Keratinocyte (primary cell): ENCODE measurements at places on chromosomes 16 and 17.
A peak's percentile ranks its signal among the peaks of the same experiment; 100 is the strongest.

GRCh38 chr17:81952792-81953228, 5.8 kb upstream of the MYADML2 start:
- DNase-seq, result no peak

GRCh38 chr16:8631818-8632465, 10.4 kb downstream of the METTL22 start:
- DNase-seq, result no peak

DNA sequence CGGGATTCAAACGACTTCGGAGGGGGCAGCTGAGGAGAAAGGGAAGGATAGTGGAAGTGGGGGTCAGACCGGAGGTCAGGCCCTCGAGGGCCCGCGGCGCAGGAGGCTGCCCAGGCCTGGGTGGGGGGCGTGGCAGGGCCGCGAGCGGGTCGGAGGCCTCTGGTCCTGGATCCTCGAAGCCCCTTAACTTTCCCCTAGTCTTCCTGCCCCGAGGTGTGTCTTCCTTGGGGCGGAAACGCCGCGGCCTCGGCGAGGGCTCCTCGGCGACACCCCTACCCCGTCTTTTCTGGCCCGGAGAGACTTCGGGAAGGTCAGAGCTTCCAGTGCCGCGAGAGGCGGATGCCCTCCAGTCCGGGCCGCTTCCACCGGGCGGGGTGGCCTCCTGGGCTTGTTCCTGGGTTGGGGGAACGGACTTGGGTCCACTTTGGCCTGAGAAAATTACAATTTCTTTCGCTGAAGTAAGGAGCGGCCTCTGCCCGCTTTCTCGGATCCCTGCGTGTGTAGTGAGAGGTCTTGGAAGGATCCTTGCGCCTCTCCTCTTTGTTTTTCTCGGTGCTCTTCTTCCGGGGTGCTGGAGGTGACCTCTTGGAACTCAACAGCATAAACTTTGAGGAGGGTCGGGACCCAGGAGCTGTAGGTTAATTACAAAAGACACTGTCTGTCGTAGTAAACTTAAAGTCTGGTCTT, 491 bp downstream of the IST1 start:
- DNase-seq, result no peak

DNA sequence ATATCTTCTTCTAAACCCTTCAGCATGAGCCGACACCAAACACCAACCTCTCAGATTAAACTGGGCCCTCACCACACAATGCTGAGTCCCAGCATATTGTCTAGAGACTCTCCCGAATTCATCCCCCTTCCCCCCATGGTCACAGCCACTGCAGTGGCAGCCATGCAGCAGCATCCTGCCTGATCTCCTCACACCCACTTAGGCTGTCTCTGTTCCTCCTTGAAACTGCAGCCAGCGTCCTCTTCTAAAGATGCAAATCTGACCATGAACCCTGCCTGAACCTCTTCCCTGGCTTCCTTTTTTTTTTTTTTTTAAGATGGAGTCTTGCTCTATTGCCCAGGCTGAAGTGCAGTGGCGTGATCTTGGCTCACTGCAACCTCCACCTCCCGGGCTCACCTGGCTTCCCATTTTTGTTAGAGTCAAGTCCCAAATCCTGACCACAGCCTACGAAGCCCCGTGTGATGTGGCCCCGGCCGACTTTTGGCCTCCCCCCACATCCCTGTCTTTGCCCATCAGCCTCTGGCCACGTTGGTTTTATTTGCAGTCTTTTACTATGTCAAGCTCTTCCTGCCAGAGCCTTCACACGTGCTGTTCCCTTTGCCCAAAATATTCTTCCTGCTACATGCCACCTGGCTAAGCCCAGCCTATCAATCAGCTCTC, 2.8 kb downstream of the FA2H start:
- no peak for DNase-seq

DNA sequence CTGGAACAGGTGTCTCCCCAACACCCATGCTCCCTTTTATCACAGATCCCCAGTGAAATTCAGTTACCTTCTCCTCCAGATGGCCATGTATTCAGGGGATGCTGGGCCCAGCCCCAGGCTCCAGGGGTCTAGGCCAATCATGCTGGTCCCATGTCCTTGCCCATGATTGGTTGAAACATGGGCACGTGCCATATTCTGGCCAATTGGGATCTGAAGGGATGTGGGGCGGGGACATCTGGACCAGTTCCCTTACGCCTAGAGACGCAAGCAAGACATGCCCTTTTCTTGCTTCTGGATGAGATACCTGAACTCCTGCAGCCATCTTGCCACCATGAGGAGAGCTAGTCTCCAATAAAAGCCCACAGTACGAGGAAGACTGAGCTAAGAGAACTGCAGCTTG, 31.0 kb upstream of the ST6GALNAC1 start:
- DNase-seq, result no peak

DNA sequence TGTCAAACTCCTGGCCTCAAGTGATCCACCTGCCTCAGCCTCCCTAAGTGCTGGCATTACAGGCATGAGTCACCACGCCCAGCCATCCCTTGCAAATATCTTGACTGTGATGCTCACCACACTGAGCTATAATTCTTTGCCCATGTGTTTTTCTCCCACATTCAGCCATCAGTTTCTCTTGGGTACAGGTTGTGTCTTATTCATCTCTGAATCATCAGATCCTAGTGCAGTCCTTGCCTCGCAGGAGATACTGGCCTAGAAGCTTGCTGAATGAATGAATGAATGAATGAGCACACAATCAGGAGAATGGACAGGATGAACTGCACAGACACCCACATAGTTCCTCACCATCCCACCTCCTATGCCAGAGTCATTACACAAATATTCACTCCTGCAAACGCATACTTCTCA, 24.4 kb upstream of the ETV4 start:
- DNase-seq, result peak; percentile 89

DNA sequence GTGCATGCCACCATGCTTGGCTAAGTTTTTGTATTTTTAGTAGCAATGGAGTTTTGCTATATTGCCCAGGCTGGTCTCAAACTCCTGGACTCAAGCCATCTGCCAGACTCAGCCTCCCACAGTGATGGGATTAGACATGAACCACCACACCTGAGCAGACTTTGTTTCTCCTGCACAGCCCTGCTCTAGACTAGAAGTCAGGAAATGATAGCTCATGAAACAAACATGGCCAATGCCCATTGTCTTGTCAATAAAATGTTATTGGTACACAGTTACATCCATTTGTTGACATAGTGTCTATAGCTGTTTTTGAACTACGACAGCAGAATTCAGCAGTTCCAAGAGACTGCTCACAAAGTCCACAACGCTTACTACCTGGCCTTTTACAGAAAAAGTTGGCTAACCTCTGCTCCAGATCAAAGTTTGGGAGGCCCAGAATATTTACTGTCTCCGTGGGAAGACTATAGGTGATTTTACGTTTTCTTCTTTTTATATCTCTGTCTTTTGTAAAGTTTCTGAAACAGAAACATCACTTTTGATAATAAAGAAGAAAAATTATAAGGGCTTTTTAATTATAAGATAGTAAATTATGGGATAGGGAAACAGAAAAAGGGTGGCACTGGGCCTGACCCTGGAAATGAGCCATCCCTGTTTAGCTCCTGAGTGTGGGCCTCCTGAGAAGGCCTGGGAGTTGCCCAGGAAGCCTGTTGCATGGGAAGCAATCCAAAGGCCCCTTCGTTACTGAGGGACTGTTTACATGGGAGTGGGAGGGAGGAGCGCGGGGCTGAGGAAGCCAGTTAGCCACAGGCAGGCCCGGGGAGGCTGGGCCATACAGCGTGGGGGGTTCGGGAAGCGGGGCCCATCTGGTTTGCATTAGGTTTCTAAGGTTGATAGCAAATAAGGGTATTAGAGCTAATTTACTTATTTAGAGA, 201.5 kb downstream of the IRF8 start:
- DNase-seq, result no peak

- no peak for DNase-seq
These were observed 20.6 kb downstream of the SSH2 start for GRCh38 chr17:29909236-29910003.

DNA sequence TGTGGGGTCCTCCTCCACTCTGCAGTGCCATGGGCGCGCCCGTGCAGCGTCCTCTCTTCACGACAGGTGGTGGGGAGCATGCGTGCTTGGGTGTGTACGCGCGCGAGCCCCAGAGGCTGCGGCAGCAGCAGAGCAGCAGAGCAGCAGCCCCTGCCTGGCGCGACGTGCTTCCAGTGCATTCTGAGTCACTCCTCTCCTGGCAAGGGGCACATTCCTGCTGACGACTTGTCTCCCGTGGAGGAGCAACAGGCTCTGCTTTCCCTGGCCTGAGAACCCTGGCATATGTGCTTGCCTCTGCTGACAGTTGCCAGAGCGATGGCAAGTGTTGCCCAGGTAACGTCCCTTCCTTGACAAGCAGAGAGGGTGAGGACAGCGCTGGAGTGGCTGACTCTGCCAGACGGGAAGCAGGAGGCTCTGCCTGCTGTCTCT, 133.8 kb upstream of the PLCG2 start:
- DNase-seq, result peak; percentile 87

DNA sequence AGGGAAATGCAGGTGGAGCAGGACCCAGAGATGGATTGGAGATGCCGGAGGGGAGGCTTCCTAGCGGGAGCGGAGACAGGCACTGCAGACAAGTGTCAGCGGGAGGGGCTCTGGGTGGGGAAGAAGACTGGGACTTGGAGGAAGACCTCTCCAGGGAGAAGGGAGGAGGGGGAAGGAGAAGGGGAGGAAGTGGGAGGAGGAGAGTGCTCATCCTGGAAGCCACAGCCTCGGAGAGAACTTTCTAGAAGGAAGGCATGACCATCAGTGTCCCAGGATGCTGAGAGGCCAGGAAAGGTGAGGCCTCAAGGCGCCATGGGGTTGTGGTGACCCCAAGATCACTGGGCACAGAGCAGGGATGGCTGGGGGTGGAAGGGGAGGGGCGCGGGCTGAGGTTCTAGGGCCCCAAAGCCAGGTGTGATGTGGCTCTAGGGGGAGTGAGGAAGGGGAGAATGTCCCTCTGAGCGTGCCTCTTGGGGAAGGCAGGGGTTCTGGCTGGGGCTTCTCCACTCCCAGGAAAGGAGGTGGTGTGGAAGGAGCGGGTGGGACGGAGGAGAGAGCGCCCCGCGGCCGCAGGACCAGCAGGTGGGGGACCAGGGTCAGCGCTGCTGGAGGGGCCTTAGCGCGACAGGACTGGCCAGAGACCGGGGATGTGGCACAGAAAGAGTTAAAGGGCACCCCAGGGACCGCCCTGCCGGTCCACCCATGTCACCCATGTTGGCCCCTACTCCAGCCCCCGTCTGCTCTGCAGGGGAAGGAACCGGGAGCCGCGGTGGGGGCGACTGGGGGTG, 900 bp upstream of the GCGR start:
- no peak for DNase-seq

- no peak for DNase-seq
These were observed 3.1 kb downstream of the RNF227 start for GRCh38 chr17:7912927-7913524.

- DNase-seq, result no peak
These were observed 40.4 kb downstream of the AKAP1 start for GRCh38 chr17:57125406-57125805.
